ENCODE measurements at places on chromosomes 13 and 19.
A peak's percentile ranks its signal among the peaks of the same experiment; 100 is the strongest.

- no peak for DNase-seq
Measured at GRCh38 chr13:32117701-32118100, 86.1 kb downstream of the FRY start.

GRCh38 chr19:18745931-18746330, 45.2 kb downstream of the COMP start:
- no peak for DNase-seq

- peak; percentile 59 for DNase-seq
Measured at GRCh38 chr19:21569494-21569865, 64.1 kb downstream of the ZNF429 start.

GRCh38 chr19:37506387-37507166, at the start of gene ZNF793:
Gene ZNF793 (plus strand): TSS chr19:37506939. CDS start chr19:37523440, 16,501 bp downstream.
- peak; percentile 60 for DNase-seq
